ENCODE measurements at places on chromosomes 5 and 9.

DNA sequence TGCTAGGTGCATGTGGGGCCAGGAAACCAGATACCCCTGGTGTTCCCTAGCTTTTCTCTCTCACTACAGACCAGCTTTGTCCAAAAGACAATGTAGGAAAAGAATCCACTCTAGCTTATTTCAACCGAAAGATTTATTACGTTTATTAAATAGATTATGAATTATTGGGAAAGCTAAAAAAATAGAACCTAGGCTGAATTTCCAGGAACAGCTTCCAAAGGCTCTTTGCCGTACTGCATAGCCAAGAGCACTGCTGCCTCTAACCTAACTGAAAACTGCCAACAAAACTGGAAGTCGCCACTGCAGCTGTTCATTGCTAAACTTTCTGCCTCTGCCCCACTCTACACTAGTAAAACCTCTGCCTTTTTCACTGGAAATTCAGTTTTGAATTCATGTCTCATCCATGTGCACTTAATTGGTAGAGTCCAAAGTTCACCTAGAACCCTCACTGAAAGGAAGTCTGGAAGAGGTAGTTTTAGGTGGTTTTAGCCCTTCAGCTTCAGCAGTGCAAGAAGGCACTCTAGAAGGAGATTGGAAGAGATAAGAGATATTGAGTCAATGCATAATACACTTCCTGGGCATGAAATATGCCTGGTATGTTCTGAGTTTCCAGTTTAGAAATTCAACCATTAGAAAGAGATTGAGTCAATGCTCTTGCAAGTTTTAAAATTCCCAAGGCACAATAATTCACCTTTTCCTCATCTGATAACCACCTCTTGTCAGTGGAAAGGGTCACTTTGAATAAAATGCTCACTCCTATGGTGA is 927.9 kb downstream of the MAT2B start:
- DNase-seq, result no peak

- no peak for DNase-seq
These were observed 82.8 kb upstream of the TLX3 start for GRCh38 chr5:171226096-171226754.

- no peak for DNase-seq
These were observed 130.2 kb upstream of the ADAMTSL1 start for GRCh38 chr9:18343784-18344183.

- DNase-seq, result no peak
These were observed at the start of gene FLT4 for GRCh38 chr5:180649297-180650039. Gene FLT4, minus strand, starts transcription at chr5:180649600. Its CDS starts 55 bp downstream, at chr5:180649545.

DNA sequence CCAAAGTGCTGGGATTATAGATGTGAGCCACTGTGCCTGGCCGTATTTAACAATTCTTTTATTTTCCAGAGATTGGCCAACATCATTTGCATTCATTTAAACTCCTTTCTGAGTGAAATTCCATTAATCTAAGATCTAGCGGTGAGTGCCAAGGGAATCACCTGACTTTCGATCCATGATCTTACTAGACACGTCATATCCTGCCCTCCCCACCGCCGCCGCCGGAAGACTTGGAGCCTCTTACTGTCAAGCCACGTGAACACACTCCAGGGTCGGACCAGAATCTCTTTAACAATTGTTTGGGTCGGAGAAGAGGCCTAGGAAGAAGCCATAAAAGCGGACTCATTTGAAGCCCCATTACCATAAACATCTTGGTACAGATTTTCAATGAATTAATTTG is 12.9 kb downstream of the INPP5E start:
- DNase-seq, result no peak

DNA sequence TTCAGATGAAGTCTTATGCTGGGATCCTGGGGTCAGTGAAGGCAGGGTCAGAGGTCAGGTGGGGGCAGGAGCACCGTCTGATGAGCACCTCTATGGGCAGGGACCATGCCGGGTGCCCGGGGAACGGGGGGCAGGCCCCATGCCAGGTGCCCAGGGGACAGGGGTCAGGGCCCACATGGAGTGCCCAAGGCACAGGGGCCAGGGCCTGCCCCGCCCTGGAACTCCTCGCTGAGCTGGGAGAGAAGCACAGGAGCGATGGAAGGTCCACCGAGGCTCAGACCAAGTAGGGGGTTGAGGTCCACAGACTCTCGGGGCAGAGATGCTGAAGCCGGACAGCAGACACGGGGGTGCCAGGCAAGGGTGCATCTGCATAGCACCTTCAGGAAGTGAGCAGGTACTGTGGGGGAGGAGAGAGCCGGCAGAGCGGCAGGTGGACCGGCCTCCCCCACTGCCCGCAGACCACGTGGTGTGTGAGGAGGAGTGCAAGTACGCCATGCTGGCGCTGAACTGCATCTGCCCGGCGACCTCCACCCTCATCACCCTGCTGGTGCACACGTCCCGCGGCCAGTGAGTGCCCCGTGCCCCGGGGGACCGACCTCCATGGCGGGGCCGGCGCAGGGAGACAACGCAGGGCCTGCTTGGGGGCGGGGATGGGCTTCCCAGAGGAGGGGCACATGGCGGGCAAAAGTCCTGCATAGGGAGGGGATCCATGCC is 67.7 kb downstream of the KCNT1 start:
- no peak for DNase-seq

DNA sequence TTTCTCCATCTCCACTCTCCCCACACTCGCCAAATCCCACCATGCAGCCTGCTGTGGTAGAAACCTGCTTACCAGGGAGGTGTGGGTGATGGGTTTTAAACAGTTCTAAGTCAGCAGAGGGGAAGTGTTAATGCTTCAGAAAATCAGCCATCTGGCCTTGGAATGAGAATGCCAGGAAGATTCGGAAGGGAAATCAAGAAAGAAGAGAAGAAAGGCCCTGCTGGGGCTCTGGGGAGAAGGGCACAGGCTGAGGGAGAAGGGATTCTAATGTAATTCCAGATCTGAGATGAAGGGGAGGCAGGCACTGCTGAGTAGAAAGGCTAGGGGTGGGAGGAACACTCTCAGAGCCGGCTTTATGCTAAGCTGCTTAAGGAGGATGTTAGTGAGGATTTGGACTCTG is 434.7 kb upstream of the DMAC1 start:
- no peak for DNase-seq
